ENCODE measurements at places on chromosomes 5 and 9.

DNA sequence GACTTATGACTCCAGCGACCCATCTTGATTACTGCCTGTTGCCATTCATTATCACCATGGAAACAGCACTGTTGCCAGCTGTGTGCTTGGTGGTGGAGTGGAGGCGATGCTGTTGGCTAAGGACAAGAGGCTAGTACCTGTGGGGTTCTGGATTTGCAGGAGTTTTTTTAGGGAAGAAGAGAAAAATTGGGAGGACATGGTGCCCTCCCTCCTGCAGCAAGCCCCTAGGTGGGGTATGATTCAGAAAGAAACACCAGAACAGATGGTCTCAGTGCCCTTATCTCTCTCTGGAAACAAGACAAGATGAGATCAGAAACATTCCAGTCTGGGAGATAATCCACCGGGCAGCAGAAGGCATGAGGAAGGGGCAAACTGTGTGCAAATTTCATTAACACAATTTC, 87.8 kb upstream of the TLR4 start:
- no peak for DNase-seq

DNA sequence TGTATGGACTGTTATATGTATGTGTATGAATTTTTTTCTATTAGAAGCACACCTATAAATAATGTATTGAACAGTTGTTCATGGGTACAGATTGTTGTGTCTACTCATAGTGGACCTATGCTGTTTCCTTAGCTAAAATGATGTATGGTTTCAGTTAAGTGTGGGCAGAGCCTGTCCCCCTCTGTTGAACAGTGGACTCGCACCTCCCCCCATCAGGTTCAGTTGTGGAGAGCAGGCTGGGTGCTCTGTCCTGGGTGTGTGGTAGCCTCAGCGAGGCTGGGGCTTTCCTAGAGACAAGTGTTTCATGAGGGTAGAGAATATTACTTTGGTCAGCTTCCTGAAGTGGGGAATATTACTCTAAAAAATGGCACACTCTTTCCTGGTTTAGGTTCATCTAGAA, 47.4 kb upstream of the LRRTM2 start:
- no peak for DNase-seq

DNA sequence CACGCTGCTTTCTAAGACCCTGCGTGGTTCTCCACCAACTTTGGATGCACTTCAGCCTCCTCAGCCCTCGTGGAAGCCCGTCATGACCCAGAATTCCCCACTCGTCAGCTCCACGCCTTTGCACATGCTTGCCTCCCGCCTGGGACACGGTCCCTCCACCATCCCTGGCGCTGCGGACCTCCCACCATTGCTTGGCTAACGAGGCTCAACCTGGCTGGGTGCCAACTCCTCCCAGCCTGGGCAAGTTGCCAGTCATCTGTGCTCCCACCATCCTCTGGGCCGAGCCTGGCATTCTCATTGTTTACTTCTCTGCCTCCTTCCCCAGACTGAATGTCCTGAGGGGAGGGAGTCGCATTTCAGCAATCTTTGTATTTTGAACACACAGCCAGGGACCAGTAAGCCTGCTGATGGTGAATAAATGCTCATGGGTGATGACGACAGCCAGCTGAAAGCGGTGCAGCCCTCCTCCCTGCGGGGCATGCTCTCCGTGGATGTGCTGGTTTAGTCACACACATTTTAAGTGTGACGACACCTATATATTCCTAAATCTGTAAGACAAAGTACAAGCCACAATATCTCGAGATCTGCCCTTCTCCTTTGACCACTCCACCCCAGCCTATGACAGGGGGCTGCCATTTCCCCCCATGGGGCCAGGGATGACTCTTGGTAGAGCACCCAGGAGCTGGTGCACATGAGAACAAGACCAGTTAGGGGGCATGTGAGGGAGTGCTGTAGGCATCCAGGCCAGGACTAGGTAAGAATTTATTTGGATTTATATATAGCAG, 37.6 kb downstream of the ANKRD33B start:
- DNase-seq = peak; percentile 94

- DNase-seq = peak; percentile 27
These were observed 86.9 kb downstream of the NUDT12 start for GRCh38 chr5:103475629-103476240.

- DNase-seq = no peak
These were observed 98.9 kb downstream of the USP20 start for GRCh38 chr9:129934041-129934591.

DNA sequence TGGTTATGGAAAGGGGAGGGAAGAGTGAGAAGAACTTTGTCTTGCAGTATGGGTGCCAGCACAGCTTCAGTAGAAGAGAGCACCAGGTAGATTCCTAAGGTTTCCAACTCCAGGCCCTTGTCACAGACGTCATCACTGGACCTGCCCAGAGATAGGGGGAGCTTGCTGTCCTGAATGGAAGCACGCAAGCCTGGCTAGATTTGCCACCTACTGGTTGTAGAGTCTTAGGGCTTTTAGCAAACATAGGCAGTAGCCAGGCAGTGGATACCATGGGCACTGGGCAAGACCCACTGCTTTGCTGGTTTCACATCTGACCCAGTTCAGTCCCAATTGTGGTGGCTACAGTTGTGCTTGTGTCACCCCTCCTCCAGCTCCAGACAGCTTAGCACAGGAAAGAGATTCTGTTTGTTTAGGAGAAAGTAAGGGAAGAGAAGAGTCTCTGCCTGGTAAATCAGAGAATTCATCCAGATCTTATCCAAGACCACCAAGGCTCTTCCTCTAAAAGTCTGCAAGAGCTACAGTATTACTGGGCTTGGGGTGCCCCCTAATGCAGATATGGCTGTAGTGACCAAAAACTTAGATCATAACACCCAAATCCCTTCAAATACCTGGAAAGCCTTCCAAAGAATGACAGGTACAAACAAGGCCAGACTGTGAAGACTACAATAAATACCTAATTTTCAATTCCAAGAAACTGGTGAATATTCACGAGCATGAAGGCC, 158.9 kb downstream of the HINT1 start:
- DNase-seq = no peak

DNA sequence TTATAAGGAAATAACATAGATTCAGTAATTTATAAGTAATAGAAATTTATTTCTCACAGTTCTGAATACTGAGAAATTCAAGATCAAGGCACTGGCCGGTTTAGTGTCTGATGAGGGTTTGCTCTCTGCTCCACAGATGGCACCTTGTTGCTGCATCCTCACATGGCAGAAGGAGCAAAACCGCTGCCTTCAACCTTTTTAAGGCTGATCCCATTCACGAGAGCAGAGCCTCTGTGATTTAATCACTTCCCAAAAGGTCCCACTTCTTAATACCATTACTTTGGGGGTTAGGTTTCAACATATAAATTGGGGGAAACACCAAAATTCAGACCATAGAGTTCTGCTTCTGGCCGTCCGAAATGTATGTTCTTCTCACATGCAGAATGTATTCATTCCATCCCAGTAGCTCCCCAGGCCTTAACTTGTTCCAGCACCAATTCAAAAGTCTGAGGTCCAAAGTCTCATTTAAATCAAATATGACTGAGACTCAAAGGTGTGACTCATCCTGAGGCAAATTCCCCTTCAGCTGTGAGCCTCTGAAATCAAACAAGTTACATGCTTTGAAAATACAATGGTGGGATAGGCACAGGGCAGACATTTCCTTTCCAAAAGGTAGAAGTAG, 30.6 kb downstream of the BAAT start:
- DNase-seq = no peak

DNA sequence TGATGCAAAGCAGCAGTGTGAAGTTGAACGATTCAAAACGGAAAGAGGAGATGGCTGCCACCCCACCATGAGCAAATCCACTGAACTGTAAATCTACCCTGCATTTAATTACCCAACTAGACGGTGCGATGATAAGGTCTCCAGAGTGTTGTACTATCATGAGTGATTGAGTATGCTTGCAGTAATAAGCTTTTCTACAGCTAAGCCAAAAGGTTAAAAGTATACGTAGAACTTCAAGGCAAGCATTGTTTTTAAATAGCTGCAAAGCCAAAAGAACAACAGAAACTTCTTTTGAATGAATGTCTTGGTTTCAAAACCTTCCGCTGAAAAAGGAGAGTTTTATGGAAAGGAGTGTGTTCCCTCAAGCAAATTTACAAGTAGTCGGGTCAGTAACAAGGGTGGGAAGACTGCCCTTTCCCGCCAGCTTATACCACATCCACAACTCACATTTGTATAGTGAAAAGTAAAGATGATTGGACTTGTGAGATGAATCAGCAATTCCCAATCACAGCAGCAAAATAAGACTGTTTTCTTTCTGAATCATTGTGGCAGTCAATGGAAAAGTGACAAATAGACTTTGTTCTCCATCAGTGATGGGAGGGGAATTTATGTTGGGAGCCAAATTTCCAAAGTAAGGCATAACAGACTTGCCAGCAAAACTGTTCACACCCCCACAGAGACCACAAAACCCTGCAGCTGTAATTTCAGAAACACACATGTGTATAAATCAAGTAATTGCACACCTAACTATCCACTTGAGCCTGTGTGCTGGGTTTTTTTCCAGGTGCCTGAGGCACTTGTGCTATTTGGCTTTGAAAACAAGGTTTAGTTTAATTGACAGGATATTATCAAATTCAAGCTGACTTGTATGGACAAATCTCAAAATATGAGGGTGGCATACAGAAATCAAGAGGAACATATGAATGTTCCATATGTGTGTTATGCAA, 407.7 kb upstream of the GRAMD2B start:
- DNase-seq = no peak

- peak; percentile 19 for DNase-seq
These were observed 113.8 kb downstream of the MARCHF11 start for GRCh38 chr5:16065831-16066230.

DNA sequence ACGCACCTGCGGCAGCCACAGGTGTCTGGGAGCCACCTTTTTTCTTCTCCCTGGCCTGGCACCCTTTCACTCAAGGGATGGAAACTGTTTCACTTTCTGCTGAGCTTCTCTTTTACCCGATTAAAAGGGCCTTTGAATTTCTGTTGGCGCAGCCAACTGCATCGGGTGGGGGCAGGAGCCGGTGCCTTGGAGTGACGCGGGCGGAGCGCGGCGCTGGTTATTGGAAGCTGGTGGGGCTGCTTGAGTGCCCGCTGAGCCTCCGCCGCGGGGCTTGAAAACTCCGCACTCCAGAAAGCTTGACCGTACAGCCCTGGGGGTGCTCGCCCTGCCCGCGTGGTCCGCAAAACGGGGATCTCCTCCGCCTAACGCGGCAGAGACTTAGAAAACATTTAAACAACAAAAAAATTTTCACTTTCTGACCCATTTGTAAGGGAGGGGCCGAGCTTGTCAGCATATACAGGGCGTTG, 52.0 kb upstream of the TJP2 start:
- peak; percentile 44 for DNase-seq

- no peak for DNase-seq
These were observed 127.6 kb downstream of the RFX3 start for GRCh38 chr9:3398232-3398648.

DNA sequence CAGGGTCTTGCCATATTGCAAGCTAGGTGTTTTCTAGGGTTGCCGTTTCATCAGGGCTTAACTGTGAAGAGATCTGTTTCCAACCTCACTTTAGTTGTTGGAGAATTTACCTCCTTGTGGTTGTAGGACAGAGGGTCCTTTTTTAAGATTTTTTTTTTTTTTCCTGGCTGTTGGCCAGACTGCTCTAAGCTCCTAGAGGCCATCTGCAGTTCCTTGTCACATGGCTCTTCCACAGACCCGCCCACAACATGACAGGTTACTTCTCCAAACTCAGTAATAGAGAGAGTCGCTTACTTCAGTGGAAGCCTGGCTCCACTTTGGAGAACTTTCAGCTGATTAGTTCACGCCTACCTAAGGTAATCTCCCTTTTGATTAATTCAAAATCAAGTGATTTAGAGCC, 543.7 kb downstream of the DMRTA1 start:
- no peak for DNase-seq

DNA sequence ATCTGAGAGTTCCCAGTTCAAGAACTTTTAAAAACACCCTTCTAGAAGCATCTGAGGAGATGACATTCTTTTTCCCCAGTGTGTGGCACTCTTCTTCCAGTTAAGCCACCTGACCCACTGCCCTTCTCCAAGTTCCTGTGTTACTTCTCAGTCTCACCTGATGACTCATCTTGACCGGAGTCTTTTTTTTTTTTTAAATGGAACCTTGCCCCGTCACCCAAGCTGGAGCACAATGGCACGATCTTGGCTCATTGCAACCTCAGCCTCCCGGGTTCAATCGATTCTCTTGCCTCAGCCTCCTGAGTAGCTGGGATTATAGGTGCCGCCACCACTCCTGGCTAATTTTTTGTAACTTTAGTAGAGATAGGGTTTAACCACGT, 224.1 kb upstream of the DAB2 start:
- DNase-seq = peak; percentile 38

- no peak for DNase-seq
These were observed 69.4 kb upstream of the DAB2IP start for GRCh38 chr9:121581786-121582600.

DNA sequence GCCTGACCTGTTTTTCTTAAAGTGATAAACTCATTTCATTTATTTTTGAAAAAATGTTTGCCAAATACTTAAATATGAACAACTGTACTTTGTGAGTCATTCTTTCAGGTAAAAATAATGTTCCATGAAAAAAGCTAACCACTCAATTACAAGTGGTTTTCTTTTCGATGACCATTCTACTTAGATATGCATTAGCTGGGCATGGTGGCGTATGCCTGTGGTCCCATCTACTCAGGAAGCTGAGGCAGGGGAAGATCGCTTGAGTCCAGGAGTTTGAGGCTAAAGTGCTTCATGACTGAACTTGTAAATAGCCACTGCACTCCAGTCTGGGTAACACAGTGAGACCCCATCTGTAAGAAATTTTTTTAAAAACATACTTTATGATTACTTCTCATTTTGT, 4.0 kb upstream of the WDR70 start:
- DNase-seq = no peak

GRCh38 chr5:91390268-91390667, 7.2 kb upstream of the ARRDC3 start:
- DNase-seq = no peak

GRCh38 chr5:76325876-76326491, 77.1 kb upstream of the IQGAP2 start:
- no peak for DNase-seq

- DNase-seq = no peak
These were observed 42.1 kb downstream of the CDC42SE2 start for GRCh38 chr5:131305906-131306305.

DNA sequence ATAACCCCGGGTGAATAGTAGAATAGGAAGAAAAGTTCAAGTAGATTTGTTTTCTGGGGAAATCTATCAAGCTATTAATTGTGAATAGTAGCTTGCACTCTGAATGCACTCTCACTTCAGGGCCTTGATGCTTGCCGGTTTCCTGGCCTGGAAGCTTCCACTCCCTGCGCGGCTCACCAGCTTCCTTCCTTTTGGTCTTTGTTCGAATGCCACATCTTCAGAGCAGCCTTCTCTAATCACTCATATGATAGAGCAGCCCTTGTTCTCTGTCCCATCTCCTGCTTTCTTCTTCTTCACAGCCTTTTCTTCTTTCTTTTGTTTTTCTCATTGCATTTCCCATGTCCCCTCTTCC, 146.7 kb downstream of the MAST4 start:
- DNase-seq = no peak
